ENCODE measurements at places on chromosomes 3 and 15. TPM values are rescaled to one million over a fixed set of nuclear protein-coding genes. Genes with fewer than 3 reads are reported as not detected.

DNA sequence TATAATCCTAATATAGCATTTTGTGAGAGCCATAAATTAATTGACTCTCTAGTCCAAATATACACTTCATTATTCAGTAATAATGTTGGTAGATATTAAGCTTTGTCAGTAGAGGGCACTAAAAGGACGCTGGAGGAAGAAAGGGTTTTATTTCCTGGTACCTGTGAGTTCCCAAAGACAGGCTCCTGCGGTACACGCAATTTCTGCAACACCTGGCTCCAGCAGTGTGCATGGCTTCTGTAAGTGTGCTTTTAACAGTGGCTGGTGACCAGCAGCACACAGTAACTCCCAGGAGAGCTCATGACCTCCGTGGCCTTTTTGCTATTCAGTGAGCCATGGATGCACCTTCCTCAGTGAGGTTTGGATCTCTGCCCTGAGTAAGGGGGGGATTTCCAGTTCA is 338.3 kb upstream of the ZNF385D start:
- DNase-seq, result peak; percentile 47

GRCh38 chr15:51576286-51576850 is 46.2 kb downstream of the DMXL2 start:
- DNase-seq, result no peak

- no peak for DNase-seq
Measured at GRCh38 chr3:47008851-47009224, 29.4 kb downstream of the NBEAL2 start.

- peak; percentile 86 for DNase-seq
Measured at GRCh38 chr3:165464736-165465135, 268.6 kb upstream of the SLITRK3 start.

DNA sequence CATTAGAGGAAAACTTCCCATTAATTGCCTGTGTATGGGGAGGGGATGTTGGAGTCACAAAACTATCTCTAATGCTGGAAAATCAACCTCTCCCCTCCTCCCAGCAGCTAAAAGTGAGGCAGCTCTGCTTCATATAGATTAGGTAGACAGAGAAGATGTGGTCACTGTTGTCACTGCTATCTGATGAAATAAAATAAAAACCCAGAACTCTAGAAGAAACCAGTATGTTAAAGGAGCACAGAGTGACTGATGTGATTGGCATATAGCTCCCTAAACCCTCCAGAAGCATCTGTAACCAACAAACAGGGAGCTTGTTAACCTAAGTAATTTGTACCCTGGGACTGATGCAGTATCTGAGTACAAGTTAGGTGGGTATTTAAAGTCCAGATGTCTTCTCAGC is 211.9 kb upstream of the TRIM42 start:
- no peak for DNase-seq

The CCDC191 gene
- 1.8 TPM for total RNA-seq

Data from fibroblast of lung (primary cell).